Right ventricle myocardium inferior (tissue), 1 donor: ENCODE measurements at places on chromosomes 2 and 18. TPM values are rescaled to one million over a fixed set of nuclear protein-coding genes. Genes with fewer than 3 reads are reported as not detected.

IL37 gene
- total RNA-seq: not detected

POTEE gene
- not detected for total RNA-seq

SOCS6 gene
- 21.8 TPM for total RNA-seq

GPBAR1 gene
- total RNA-seq: 2.0 TPM

CYP27C1 gene
- 0.05 TPM for total RNA-seq

AAMP gene
- total RNA-seq: 50.6 TPM

ZDBF2 gene
- 7.0 TPM for total RNA-seq

DNA sequence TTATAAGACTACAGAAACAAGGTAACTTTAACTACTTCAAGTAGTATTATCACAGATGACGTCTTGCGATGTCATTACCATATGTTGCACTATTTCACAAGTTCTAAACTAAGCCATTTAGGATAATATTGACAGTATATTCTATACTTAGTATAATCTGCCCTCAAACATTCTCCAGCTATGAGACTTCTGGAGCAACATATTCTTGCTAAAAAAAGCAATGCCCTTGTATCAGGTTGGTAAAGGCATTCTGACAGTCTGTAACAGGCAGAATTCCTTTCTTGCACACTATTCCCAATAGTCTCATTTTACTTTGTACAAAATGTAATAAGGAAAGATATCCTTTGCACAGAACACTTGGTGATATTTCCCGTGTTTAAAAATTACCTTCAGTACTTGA is 694.8 kb upstream of the PKDCC start:
- no peak for DNase-seq

GRCh38 chr2:217215877-217216276 is 356.0 kb upstream of the TNP1 start:
- no peak for DNase-seq

DNA sequence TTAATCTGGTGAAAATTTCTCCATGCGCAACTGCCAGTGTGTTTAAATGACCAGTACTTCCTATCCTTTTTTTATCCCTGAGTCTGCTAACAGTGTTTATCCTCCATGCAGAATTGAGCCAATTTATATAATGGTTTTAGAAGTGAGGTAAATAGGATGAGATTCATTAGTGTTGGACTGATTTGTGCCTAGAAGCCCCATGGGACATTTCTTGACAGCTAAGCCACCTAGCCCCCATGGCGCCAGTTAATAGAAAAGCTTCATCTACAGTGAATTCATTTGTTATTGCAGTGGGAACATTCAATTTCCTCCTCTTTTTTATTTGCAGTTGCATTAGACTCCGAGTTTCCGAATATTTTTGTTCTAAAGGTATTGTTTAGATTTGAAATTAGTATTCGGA is 175.6 kb downstream of the ARL6IP6 start:
- DNase-seq: no peak

DNA sequence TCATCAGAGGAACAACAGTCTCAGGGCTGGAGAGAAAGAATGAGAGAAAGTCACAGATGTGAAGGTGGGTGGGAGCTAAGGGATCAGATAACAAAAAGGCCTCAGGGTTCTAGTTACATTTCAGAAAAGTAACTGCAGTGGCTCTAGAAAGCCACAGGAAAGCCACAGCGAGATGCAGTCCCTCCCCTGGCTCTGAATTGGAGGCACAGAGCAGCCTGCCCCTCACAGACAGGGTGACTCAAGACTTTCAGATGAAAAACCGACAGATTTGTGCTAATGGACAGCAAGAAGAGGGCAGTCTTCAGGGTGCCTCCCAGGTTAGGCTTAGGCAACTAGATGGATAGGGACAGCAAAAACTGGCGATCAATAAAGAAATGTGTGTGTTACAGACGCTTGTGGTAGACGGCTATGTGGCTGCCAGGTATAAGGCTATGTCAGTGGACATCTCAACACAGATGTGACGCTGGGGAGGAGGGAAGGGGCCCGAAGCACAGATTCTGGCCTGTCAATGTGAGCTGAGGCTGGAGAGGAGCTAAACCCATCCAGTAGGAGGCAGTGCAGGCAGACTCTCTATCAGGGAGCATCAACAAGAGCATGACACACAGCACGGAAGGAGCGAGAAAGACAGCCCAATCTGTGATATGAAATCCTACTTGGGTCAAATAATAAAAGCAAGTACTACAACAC is 26.2 kb downstream of the UNC50 start:
- no peak for DNase-seq

GRCh38 chr18:50011813-50012435 is 183.0 kb downstream of the MYO5B start:
- DNase-seq: no peak

DNA sequence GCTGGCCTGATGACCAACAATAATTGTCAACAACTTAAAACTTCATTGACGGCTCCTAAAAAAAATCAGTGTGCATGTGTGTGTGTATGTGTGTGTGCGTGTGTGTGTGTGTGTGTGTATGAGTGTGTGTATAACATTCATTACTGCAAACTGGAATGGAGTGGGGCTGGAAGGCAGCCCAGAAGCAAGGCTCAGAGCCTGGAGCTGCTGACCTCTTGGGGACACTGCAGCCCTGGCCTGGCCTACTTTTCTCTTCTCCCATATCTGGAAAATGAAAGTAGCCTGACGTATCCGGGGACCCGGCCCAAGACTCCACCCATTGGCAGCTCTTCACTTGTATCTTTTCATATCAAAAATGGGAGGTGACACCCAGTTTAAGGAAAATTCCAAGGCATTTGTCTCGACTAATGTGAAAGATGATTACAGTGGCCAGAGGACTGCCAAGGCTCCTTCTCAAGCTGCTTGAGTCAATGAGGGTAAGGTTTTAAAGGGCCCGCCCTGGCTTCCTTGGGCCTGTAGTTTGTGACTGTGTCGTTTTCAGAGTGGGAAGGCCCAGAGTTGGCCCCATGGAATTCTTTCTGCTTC is 72.4 kb upstream of the IL1R1 start:
- DNase-seq: peak; percentile 93

- DNase-seq: no peak
Observed at GRCh38 chr2:71674158-71674851, 220.9 kb downstream of the DYSF start.

GRCh38 chr2:101710471-101711318 is 13.2 kb downstream of the MAP4K4 start:
- DNase-seq: no peak

GRCh38 chr2:136250131-136250530 is 132.2 kb upstream of the CXCR4 start:
- no peak for DNase-seq

GRCh38 chr18:21672521-21673267 is 31.9 kb downstream of the ABHD3 start:
- DNase-seq: no peak

- no peak for DNase-seq
Observed at GRCh38 chr2:70448041-70448440, 105.6 kb downstream of the TGFA start.

DNA sequence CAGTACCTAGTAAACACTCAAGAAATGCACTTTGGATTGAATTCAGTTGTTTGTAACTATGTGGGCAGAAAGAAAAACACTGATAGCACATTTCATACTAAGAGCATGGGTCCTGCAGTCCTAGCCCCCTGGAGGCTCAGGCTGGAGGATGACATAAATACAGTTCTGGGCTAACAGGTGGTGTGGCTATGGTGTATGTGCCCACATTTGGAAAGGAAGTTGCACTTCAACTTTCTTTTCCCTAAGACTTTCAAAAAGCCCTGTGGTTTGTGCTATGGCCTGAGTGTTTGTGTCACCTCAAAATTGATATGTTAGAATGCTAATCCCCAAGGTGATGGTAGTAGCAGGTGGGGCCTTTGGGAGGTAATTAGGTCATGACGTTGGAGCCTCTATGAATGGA is 218.2 kb downstream of the CDCA7 start:
- DNase-seq: no peak

DNA sequence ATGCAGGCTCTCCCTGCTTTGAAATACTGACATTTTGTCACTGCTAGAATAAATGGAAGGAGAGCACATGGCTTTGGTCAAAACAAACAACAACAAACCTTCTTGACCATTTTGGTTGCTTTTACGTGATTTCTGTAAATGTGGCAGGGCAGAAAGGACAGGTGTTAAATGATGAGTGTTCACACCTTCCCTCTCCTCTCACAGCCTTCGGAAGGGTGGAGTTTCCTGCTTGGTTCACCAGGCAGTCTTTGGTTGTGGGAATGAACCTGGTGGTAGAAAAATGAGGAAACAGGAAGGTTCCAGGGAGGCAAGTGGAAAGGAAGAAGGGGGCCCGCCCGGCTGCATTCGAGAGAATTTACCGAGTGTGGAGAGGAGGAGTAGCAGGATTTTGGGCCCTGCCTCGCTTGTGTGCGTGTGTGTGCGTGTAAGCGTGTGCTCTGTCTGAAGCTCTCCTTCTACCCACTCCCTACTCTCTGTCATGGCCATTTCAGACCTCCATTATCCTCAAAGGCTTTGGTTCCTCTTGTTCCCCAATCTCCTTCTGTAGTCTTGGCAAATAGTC is 23.7 kb upstream of the SPP2 start:
- DNase-seq: no peak

- DNase-seq: peak; percentile 89
Observed at GRCh38 chr2:224401641-224402342, at the start of gene FAM124B. TSS of gene FAM124B (minus strand) at chr2:224402107. CDS start at chr2:224401768, 339 bp downstream.

DNA sequence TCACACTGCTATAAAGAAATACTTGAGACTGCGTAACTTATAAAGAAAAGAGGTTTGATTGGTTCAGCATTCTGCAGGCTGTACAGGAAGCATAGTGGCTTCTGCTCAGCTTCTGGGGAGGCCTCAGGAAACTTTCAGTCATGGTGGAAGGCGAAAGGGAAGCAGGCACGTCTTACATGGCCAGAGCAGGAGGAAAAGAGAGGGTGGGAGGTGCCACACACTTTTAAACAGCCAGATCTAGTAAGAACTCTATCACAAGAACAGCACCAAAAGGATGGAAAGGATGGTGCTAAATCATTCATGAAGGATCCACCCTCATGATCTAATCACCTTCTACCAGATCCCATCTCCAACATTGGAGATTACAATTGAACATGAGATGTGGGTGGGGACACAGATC is 145.5 kb upstream of the OSR1 start:
- DNase-seq: no peak

DNA sequence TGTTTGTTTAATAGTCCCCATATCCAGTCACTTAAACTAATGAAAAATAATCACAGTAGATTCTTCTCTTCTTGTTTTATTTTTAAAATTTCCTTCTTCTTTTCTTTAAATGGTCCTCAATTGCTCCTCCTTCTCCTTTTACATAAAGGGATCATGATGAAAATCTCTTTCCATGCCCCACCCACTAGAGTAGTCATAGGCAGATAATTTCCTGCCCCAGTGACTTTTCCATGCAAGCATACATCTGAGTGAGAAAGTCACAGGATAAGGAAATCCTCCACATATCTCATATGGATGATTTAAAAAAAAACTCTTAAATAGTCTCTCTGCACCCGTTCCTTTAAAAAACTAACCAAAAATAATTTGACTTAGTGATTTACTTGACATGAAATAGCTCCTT is 552.3 kb upstream of the SETBP1 start:
- no peak for DNase-seq

GRCh38 chr2:220154304-220154703 is 526.9 kb downstream of the SLC4A3 start:
- no peak for DNase-seq

- DNase-seq: no peak
Observed at GRCh38 chr2:70826696-70827350, 6.4 kb upstream of the CLEC4F start.

DNA sequence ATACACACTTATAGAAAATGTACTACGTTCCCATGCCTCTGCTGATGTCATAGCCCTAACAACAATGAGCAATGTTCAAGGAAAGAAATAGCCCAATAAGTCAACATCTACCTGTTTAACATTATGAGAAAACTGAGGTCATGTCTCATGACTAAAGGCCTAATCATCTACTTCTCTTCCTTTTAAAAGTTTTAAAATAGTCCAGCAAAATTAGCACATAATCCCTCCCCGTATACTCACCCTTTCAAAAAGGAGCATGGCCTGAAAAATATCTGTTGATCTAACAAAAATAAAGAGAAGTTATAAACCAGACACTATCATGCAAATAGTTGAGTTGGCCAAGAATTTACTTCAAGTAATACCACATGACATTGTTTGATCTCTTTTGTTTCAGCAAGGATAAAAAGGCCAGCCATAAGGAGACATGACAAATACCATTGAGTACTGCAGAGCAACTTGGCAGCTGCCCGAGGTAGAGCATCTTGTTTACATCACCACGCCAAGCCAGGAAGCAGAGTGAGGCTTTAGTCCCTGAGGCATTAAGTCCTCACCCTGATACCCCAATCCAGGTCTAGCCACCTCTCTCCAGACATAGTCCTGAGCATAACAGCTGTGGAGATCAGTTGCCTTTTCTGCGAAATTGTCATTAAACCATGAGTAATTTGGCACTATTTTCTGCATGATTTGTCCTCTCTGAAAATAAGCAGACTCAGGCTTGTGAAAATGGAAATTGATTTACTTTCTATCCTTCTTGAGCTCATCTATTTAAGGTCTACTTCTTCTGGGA is 137.4 kb upstream of the ETAA1 start:
- no peak for DNase-seq

DNA sequence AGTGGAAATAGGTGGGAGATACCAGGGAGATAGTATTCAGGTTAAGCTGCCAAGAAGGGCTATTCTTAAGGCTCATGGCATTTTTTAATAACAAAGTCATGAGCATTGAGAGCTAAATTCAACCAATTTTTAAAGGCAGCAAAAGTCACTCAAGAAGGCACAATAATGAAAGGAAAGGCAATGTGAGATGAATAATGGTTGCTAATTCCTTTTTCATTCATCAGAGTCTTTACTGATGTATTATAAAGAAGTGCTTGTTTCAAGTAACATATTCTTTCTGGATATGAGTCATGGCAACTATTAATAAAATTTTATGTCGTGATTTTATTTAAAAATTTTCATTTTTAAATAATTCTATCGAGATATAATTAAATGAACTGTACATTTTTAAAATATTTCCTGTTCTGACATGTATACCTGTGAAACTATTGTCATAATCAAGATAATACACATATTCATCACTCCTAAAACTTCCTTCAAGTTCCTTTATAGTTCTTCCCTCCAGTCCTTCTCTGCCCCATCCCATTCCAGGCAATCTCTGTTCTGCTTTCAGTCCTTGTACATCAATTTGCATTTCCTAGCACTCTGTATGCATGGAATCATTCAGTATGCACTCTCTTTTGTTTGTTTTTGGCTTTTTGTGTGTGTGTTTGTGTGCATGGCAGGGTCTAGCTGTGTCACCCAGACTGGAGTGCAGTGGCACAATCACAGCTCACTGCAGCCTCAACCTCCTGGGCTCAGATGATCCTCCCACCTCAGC is 40.8 kb downstream of the VWC2L start:
- DNase-seq: no peak
